ENCODE measurements at places on chromosomes 3 and 15.

GRCh38 chr3:160437083-160437455 is 12.5 kb downstream of the TRIM59 start:
- DNase-seq: no peak

DNA sequence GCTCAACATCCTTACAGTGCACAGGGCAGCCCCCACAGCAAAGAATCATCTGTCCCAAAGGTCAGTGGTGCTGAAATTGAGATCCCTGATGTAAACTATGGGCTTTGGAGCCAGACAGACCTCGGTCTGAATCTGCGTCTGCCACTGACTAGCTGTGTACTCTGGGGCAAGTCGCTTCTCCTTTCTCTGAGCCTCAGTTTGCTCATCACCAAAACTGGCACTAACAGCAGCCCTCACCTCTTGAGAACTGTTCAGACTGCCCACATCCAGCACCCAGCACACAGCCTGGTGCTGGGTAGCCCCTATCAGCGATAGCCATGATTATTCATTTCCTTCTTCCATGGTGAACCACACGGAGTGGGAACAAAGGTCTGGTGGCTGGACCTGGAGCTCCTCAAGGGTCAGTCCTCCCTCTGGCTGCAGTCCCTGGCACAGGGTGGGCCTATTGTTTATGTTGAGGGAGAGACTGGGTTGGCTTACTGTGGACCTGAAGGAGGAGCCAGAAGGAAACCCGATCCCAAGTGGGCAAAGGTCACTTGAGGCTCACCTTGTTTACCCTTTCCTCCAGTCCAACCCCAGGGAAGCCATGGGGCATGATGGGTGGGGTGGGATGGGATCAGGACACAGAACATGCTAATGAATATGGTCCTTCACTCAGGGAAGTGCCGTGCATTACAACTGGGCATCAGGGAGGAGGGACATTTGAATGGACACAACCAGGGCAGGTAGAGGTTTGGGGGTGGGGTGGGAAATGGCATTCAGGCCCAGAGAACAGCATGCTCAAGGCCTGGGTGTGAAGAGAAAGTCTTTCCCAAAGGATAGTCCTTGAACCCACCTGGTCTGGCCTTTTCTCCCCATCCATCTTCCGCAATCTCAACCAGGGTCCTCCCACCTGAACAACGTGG is 1.6 kb upstream of the PRKCD start:
- DNase-seq: no peak

GRCh38 chr3:145739926-145740325 is 421.1 kb downstream of the PLOD2 start:
- no peak for DNase-seq

- DNase-seq: no peak
These were observed 97.1 kb downstream of the TMEM108 start for GRCh38 chr3:133135306-133135705.

- DNase-seq: no peak
These were observed 85.0 kb downstream of the RAB11A start for GRCh38 chr15:65954289-65954741.

DNA sequence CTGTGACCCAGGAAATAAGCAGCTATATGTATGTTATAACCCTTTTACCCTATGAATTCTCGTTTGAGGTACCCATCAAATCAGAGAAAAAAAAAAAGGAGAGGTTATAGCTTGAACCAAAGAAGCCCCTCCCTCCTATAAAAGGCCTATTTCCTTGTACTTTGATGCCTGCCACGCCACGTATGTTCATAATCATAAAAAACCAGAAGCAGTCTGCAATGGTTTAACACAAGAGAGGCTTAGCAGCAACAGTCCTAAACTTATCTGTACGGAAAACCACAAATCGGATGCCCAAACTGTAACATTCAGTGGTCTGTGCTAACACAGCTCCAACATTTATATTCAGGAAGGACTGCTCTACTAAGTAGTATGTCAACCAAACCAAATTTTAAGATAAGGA is 21.2 kb downstream of the CCR8 start:
- DNase-seq: no peak

- DNase-seq: no peak
These were observed 1036.5 kb downstream of the ROBO2 start for GRCh38 chr3:78076379-78076778.

DNA sequence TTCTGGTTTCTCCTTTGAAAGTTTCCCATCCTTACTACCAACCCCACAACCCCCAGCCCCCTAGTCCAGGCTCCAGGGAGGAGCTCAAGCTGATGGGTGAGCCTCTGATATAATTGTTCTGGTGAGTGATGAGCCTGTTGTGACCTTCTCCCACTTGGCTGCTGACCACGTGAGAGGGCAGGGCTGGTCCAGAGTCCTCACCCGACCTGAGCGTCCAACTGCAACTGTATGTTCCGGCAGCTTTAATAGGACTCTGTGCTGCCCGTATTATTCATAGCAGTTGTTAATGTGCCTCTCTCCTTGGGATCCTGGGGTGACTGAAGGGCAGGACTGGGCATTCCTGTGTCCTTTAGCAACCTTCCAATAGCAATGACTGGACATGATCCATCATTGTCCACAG is 56.2 kb downstream of the B3GNT5 start:
- no peak for DNase-seq

- no peak for DNase-seq
These were observed 632.2 kb downstream of the MAGI1 start for GRCh38 chr3:65406470-65406869.

GRCh38 chr3:51605938-51606337 is 65.1 kb upstream of the TEX264 start:
- DNase-seq: no peak

DNA sequence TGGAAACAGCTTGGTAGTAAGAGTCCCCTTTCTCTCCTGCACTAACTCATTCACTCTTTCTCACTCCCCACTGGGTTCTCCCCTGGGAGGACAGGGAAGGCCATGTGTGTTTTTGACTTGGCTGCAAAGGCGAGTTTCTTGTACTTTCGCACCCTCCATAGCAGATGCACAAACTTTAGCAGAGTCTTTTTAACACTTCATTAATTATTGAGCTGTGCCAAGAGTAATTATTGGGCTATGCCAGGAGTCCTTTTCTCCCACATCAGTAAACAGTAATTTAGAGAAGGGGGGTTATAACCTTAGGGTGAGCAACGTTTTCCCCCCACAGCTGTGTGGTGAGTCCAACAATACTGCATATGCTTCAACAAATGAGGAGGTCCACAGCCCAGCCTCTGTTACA is 224.4 kb upstream of the ATP11B start:
- no peak for DNase-seq

- DNase-seq: no peak
These were observed 653.6 kb downstream of the NAALADL2 start for GRCh38 chr3:175512700-175513099.

- no peak for DNase-seq
These were observed 367.4 kb downstream of the GAP43 start for GRCh38 chr3:115990669-115991068.

GRCh38 chr15:80396096-80396495 is 8.1 kb upstream of the ARNT2 start:
- DNase-seq: no peak

GRCh38 chr15:73779974-73780373 is 26.8 kb upstream of the INSYN1 start:
- DNase-seq: no peak

DNA sequence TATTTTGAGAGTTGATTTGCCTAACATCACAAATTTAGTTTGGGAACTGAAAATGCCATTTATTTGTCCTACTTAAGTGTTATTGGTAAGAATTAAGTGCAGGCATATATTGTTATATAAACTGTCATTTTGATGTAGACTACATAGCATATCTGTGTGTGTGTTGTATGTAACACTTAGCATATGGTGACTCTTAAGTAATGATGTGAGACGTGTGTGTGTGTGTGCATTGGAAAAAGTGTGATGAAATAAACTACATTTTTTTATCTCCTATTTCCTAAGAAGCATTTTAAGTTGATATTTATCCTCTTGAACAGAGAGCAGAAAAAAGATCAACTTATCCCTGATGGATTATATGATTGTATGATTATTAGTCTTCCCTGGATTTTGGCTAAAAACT is 588.2 kb upstream of the SUCLG2 start:
- no peak for DNase-seq

GRCh38 chr15:57506422-57506821 is 85.3 kb upstream of the MYZAP start:
- no peak for DNase-seq

GRCh38 chr15:52124270-52124880 is 11.8 kb upstream of the BCL2L10 start:
- DNase-seq: no peak

- DNase-seq: no peak
These were observed 16.1 kb downstream of the ALS2CL start for GRCh38 chr3:46677411-46677726.

DNA sequence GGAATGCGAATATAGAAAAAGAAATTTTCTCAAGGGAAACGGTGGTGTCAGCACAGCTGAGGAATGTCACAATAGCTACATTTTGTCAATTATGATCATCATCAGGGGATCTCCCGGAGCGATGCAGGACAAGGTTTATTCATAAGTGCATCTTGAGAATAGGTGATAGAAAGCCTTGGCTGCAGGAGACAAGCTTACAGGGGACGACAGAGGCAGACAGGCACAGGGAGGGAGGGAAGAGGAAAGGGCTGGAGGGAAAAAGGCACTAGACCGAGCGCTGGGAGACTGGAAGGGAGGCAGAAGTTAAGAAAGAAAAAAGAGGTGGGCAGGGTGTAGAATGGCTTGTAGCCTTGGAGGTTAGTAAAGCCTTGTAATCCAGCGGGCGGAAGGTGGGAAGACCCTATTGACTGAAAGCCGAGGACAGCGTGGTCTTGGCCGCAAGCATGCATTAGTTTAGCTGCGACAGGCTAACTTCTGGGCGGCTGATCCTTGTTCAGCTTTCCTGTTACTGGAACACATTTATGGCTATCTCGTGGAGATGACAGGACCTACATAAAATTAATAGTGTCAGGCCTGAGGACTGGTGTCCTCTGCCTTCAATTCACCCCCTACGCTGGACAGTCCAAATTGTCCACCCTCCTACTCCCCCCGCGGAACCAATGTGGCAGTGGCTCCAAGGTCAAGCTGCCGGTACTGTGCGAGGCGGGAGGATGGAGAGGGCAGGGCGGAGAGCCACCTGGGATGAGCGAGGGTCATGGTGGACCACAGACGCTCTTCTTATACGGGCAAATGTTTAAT is 1.4 kb upstream of the NECTIN3 start:
- DNase-seq: no peak

DNA sequence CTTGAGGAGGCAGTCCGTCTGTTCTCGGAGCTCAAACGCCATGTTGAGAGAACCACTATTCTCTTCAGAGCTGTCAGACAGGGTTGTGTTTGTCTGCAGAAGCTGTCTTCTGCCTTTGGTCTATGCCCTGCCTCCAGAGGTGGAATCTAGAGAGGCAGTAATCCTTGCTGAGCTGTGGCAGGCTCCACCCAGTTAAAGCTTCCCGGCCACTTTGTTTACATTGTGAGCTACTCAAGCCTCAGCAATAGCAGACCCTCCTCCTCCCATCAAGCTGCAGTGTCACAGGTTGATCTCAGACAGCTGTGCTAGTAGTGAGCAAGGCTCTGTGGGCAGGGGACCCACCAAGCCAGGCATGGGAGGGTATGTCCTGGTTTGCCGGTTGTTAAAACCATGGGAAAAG is 8.9 kb downstream of the OR5AC2 start:
- DNase-seq: no peak

GRCh38 chr3:128352326-128352725 is 114.4 kb downstream of the DNAJB8 start:
- no peak for DNase-seq

- DNase-seq: no peak
These were observed 66.3 kb upstream of the NEDD4 start for GRCh38 chr15:56059716-56060115.

DNA sequence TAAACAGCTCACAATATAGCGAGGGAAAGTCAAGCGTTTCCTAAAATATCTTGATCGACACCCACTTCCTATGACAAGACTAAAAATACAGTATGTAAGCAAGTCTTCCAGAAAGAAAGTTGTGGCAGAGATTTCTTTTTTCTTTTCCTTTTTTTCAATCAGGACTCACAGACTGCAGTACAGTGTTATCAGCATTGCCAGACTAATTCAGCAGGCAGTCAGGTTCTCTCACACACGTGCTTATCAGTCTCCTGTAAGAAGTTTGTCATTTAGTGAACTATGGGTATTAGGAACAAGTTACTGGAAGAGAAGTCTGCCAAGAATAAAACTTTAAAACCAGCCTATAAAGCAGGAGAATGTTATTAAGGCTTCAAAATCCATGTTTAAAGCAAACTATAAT is 32.8 kb upstream of the ZNF385D start:
- no peak for DNase-seq
